Activated naive CD4-positive, alpha-beta T cell (primary cell): ENCODE measurements at places on chromosomes 5 and 9.

DNA sequence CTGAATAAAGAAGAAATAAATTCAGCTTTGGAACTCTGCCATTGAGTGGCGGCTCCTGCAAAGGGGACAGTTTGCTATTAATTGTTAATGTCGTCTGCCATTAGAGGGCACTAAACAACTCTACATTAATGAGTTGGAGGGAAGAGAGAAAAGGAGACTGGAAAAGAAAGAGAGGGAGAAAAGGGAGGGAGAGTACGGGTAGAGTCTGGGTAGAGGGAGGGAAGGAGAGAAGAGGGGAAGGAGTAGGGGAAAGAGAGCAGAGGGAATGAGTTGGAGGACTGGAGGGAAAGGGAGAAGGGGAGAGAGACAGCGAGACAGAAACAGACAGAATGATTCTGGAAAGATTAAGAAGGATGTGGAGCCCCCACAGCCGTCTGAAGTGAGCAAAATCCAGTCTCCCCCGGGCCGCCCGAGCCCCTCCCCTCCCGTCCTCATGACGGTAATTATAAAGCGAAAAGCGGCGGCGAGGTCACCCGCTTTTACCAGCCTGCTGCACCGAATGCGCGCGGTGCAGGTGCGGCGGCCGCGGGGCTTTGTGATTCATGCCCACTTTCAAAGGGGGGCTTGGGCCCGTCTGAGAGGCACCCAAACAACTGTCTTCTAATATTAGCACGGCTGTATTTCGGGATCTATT lies 1.9 kb upstream of the FST start:
- DNase-seq: no peak

- no peak for DNase-seq
These were observed 73.0 kb upstream of the SLC25A51 start for GRCh38 chr9:37976714-37977477.

- DNase-seq: no peak
These were observed 21.5 kb upstream of the FCN1 start for GRCh38 chr9:134939080-134939733.

GRCh38 chr5:33235824-33236223 lies 204.9 kb upstream of the TARS1 start:
- no peak for DNase-seq

DNA sequence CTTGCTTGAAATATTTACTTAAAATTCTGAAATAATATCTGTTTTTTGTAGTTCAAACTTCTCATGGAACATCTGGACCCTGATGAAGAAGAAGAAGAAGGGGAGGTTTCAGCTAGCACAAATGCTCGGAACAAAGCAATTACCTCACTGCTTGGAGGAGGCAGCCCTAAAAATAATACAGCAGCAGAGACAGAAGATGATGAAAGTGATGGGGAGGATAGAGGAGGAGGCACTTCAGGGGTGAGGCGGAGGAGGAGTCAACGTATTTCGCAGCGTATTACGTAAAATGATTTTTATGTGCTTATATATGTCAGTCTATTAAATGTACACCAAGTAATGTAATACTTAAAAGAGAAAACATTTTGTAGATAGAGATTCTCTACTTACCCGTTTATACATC lies 185.4 kb downstream of the CPLANE1 start:
- DNase-seq: no peak

GRCh38 chr5:136157514-136157913 lies 24.9 kb downstream of the SMAD5 start:
- no peak for DNase-seq

- no peak for DNase-seq
These were observed 62.1 kb downstream of the RXRA start for GRCh38 chr9:134388289-134388808.

GRCh38 chr5:176819476-176819875 lies 9.1 kb downstream of the UNC5A start:
- no peak for DNase-seq

DNA sequence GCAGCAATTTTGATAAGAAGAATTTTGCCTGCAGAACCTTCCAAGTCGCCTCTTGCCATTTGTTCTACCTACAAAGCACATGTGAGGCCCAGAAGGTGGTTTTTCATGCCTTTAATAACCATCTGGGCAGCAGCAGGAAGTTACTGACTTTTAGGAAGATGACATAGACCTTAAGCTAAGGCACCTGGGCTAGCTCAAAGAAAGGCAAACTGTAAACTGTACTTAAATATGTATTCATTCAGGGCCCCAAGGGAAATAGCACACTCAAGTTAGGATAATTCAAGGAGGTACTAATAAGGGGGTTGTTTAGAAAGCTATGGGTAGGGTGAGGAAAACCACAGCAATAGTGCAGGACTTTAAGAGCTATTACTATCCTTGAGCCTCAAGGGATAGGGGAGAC lies 57.3 kb upstream of the HSPB3 start:
- DNase-seq: no peak

GRCh38 chr5:127011961-127012644 lies 18.3 kb downstream of the MARCHF3 start:
- no peak for DNase-seq

DNA sequence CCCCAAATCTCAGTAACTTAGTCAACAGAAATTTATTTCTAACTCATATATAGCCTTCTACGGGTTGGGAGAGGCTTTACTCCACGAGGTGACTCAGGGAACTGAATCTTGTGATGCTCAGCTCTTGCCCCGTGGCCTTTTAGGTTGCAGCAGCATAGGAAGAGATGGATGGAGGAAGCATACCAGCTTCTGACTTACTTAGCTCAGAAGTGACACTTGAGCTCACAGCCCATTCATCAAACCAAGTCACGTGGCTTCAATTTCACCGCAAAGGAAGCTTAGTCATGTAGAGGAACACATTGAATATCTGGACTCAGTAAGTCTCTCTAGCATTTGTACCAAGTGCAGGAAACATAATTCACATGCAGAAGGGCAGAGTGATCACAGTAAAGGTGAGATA lies 124.1 kb upstream of the KCNN2 start:
- no peak for DNase-seq

DNA sequence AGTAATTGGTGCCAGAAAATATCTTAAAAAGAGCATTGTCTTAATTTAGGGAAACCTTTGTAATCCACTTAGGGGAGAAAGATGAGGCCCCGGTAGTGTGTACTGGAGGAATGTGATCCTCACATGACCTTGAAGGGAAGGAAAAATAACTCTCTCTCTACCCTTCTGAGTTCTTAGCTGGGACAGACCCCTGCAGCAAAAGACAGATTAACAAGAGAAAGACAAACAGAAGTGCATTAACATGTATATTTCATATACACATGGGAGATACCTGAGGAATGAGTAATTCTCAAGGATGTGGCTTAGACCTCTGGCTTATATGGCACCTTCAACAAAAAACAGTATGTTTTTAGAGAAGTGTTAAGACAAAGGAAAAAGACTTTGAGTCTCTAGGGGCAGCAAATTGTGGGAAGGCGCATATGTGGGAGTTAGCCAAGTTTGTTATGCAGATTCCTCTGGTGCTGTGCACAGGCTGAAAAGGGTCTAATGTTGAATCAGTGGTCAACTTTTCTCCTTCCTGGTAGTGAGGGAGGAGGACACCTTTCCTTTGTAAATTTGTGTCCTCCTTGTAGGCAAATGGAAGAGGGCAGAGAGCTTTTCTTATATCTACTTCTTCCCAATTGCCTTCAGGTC lies 138.8 kb downstream of the LRRC70 start:
- DNase-seq: no peak

- DNase-seq: no peak
These were observed 66.0 kb downstream of the RAB3C start for GRCh38 chr5:58648846-58649245.

DNA sequence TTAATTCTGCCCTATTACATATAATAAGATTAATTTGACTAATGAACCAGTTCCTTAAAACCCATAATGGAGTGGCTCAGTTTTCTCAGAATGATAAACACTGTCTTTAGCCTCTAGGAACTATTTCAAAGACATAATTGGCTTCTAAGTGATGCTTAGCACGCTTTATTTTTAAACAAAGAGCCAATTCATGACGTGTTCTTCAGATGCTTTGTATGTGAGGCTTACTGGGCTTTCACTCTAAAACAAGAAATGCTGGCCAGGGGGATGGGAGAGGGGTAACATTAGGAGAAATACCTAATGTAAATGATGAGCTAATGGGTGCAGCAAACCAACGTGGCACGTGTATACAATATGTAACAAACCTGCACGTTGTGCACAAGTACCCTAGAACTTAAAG lies 7.6 kb upstream of the SFXN1 start:
- no peak for DNase-seq
